ENCODE measurements at places on chromosomes 13 and 19.
A peak's percentile ranks its signal among the peaks of the same experiment; 100 is the strongest.

DNA sequence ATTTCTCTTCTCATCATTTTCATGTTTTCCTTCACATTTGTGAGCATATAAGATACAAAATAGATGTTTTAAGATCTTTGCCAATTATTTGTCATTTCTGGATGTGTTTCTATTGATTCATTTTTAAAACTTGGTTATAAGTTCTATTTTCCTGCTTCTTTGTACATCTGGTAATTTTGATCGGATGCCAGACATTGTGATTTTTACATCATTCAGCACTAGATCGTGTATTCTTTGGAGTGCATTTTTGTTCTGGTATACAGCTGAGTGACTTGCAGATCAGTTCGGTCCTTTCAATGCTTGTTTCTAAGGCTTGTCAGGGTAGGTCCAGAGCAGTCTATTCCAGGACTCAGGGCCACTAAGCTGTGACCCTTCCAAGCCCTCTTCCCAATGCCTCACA, 198.2 kb downstream of the KLF12 start:
- DNase-seq, result no peak

DNA sequence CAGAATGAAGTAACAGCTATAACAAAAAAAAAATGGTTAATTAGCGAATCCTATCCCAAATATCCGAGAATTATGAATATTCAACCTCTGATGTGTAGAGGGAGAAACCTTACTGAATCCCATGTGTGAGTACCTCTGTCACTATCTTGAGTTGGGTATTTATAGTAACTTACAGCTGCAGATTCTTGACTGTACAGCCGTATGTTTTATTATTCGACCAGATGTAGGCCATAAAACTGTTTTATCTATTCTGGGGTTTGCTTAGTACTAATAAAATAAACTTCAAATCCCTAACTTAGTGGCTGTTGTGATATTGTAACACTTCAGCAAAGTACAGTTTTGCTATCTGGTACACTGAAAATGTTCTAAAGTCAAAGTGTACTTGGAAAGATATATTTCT, 120.0 kb downstream of the EFNB2 start:
- no peak for DNase-seq

DNA sequence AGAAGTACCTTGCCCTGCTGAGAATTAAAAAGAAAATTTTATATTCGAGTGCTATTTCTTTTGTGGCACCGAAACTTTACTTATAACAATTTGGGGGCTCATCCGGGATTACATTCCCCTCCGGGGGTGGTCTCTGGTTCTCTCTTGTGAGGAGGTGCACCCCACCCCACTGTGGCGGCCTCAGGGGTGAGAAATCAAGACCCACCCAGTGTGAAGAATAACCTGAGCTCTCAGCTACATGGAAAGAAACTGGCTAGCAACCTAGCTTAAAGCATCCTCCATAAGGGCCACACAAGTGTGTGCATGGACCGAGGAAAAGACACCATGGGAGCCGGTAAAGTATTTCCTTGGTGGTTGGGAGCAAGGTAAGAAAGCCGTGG, 50.9 kb upstream of the ANKRD10 start:
- no peak for DNase-seq

DNA sequence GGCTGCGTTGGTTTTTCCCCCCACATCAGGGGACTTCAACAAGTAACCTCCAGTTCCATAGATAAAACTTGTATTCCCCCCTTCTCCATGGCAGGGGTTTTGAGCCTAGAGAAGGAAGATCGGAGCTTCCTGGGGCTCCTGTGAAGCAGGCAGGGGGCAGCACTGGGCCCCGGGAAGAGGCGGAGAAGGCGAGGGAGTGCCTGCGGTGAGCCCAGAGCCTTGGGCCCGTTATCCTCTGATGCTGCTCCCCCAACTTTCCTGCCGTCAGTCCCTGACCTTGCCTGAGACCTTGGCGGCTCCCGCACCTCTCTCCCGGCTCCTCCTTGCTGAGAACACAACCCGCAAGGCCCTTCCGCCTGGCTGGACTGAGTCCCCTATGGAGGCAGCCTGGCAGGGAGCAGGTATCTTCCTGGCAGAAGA, 2.5 kb downstream of the LIPE start:
- peak; percentile 52 for DNase-seq

DNA sequence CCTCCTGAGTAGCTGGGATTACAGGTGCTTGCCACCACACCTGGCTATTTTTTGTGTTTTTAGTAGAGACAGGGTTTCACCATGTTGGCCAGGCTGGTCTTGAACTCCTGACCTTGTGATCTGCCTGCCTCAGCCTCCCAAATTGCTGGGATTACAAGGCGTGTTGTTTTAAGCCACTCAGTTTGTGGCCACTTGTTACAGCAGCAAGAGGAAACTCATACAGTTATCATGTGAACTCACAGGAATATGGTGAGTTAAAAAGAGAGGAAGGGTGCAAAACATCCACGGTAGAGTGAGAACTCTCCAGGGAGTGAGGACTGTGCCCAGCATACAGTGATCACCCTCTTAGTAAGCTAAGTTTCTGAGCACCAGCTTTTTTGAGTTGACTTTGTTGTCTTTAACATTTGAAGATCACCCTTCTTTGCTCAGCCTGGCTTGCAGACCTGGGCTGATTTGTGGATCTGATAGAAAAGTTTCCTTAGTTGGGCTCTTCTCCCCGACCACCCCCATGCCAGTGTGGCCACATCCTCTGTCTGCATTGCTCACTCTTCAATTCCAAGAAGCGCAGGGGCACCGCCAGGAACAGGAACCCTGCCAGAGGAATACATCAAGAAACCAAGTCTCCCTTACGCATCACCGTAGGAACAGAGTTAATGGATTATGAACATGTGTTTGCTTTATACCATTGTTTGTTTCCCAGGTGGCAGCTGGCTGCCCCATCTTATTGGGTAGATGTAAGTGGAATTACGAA, 16.0 kb downstream of the ALOX5AP start:
- no peak for DNase-seq

DNA sequence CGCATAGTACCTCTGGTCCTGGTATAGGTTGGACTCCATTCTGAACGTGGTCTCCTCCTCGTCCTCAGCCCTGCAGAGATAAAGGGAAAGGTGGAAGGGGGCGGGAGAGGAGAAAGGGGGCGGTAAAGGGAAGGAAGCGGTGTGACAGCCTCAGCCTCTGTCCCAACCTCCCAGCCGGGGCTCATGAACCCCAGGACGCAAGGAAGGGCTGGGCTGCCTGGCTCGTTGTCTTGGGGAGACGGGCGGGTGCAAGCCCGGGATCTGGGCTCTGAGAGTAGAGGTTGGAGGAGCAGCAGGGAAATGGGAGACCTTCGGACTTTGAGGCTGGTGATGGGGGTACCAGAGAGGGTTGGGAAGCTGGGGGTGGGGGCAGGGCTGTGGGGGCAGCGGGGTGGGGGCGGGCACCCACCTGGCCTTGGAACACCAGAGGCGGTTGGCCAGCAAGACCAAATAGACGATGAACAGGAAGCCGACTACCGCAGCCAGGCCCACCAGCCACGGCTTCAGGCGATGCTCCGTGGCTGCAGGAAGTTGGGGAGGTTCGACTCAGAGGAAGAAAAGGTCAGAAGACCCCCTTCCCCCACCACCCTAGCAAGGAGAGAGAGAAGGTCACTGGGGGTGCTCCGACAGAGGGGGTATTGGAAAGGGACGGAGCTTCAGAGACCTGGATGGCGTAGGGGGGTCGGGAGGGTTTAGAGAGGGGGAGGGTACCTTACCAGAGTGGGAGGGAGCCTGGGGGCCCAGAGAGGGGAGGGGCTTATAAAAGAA, 1.7 kb downstream of the SMIM24 start:
- DNase-seq, result no peak

DNA sequence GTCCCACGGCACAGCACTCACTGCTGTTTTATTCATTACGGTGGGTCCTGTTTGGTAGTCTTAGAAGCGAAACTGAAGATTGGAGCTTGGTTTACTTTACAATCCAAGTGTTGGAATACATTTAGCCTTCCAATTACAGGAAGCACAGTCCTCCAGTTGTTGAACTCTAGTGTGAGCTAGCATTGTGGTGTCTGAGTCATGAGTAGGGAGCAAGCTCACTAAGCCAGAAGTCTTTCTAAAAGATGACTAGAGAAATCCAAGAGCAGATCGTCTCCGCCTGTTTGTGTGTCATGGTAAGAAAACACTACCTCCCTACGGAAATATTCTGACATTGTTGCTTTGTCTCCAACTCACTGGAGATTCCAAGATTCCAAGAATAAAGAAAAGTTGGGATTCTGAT, 10.1 kb upstream of the SHISA2 start:
- DNase-seq, result no peak

GRCh38 chr19:623974-624373, 9.4 kb downstream of the POLRMT start:
- peak; percentile 65 for DNase-seq

- DNase-seq, result no peak
These were observed 29.9 kb downstream of the CEBPG start for GRCh38 chr19:33403221-33403972.

DNA sequence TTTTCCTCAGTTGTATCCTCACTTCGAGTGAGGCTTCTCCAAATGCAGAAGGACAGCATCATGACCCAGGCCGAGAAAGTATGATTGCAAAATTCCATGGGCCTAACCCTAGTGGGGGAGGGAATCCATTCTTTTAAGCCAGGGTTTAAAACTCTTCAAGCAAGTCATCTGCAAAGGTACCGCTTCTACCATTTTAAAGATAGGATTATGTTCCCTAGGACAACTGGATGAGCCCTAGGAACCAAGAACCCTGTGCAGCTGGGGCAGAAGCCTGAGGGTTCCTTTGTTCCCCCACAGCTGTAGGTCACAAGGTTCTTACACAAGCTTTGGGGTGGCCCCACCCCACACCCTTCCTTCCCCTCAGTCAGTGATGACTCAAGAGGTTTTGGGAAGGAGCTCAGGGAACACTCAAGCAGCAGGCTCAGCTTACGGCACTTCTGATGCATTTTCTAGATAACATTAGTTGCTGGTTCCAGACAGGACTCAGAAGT, 13.5 kb downstream of the ARL11 start:
- DNase-seq, result no peak

DNA sequence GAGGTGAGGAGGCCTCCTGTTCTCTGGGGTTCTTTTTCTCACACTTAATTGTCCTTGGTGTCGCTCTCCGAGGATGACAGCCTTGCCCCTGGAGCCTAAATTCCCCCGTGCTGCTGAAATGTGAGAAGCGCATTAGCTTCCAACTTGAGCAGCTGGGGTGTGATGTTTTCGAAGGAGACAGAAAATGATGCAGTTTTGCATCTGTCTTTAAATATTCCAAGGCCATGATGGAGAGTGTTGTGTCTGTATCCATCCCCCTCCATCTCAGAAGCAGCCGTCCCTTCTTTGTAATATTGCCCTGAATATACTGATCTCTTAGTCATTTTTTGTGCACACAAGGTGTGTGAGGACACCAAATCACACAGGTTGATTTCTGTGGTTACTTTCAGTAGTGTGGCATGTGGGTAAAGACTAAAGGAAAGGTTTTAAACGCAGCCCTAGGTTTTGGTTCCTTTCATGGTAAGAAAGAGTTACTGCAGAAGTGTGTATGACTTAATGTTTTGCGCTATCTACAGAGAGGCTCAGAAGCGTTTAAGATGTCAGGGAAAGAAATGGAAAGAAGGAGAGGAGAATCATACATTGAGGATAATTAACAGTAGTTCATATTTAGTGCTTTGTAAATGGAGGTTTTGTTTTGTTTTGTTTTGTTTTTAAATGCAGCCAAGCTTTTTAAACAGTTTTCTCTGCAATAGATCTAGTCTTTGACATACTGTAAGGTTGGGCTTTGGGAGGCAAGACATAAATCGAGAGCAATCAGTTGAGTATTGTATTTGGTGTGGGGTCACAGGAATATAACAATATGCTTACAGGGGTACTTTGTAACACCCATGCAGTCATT, 1.6 kb downstream of the NBEA start:
- DNase-seq, result no peak

GRCh38 chr13:44637581-44637980, 61.5 kb upstream of the TSC22D1 start:
- DNase-seq, result no peak

- DNase-seq, result no peak
These were observed 45.5 kb downstream of the OLFM4 start for GRCh38 chr13:53074114-53074513.

GRCh38 chr19:47729799-47730520, 15.4 kb upstream of the NOP53 start:
- DNase-seq, result peak; percentile 92

DNA sequence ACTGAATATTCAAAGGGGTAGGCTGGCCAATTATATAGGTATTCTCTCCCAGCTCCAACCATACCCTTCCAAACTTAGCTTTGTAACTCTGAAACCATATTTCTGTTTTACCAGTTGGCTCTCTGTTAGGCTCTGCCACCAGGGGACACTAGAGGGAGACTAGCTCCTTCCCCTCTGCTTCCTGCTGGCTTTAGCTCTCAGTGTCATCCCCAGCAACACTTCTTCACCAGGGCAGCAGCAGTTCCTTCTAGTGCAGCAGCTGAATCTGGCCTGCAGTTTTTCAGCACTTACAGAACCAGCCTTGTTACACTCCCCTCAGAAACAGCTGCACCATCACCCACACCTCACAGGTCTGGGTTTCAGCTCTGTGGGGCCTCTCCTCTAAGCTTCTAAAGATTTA, 51.0 kb upstream of the DOCK9 start:
- peak; percentile 48 for DNase-seq

- no peak for DNase-seq
These were observed 8.1 kb downstream of the ISYNA1 start for GRCh38 chr19:18429717-18430416.

- DNase-seq, result no peak
These were observed 301.9 kb upstream of the OBI1 start for GRCh38 chr13:78960881-78961280.

GRCh38 chr13:100304229-100304628, 215.3 kb downstream of the PCCA start:
- DNase-seq, result no peak

DNA sequence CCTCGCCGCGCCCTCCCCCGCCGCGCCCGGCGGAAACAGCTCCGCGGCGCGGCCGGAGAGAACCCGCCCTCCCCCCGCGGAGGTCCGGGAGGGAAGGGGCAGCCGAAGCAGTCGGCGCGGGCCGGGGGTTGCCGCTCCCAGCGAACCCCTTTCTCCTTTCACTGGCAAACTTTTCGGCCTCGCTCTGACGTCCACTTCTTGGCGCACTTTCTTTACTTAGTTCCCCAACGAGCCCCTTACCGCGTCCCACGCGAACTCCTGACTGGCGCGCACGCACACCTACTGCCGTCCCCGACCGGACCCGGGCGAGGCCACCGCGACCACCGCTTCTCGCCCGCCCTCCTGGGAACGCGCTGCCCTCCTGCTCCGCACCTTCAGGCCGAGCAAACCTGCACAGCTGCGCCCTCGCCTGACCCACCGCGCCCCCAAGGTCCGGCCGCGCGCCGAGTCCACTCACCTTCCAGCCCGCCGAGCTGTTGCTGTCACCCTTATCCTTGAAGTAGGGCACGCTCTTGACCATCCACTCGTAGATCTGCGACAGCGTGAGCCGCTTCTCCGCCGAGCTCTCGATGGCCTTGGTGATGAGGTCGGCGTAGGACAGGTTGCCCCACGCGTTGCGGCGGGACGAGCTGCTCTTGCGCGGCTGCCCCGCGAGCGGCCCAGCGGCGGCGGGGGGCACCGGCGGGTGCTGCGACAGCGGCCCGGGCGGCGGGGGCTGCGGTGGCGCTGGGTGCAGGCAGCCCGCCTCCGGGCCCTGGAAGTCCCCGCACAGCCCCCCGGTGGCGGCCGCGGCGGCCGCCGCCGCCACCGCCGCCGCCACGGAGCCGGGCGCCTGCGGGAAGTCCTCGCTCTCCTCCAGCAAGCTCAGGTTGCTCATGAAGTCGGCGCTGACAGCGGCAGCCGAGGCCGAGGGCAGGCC, 1.1 kb downstream of the FOXO1 start:
- peak; percentile 57 for DNase-seq

- no peak for DNase-seq
These were observed 48.6 kb downstream of the SCEL start for GRCh38 chr13:77584106-77584505.

GRCh38 chr13:99484473-99484872, 16.8 kb upstream of the TM9SF2 start:
- DNase-seq, result no peak
